Stimulated activated CD4-positive, alpha-beta T cell treated with anti-CD3 and anti-CD28 coated beads, Interleukin-2, amount 100 ng/mL, for 48 hours (primary cell): ENCODE measurements at places on chromosomes 1 and 21.

GRCh38 chr1:9013819-9014218 lies 12.4 kb downstream of the SLC2A7 start:
- DNase-seq, result no peak

DNA sequence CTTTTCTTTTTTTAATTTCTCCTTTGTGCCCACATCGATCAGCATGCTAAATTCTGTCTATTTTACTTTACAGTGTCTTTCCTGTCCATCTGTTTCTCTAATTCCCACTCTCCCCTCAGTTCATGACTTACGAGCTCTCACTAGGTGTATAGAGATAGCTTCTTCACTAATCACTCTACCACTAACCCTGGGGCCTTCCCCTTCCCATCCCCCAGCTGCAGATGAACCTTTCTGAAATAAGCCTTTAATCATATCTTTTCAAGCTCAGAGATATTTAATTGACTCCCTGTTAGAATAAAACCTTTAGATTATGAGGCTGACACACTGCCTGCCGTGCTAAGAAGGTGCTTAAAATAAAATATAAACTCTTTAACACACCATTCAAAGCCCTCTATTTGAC lies 66.3 kb upstream of the BMP8A start:
- no peak for DNase-seq

DNA sequence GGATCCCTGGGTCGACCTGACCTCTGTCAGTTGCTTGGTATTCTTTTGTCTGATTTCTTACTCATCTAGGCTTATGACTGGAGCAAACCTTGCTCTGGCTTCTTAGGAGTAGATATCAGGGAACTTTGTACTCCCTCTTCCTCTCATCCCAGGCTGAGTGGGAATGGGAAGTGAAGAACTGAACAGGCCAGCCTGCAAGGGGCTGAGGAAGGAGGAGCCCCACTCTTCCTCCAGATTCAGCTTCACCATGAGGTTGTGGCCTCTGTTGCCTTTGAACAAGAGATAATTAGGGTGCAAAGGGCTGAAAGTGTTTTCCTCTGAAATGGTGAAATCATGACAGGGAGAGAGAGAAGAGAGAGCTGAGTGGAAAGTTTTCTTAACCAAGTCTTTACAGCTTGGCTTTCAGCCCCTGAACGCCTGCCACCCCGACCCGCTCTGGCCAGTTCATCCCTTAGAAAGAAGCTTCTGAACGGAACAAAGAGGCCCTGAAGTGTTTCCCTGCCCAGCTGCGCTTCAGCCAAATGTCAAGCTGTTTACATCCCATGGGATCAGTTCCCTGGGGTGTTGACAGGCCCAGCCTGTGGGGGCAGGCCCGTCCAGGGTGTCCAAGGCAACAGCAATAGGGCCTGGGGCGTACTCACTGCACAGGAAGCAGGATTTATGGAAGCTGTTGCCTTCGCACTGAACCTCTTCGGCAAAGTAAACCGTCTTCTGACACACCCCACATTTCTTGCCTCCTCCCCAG lies 11.2 kb downstream of the CSRP1 start:
- no peak for DNase-seq

GRCh38 chr1:38105267-38105666 lies 58.7 kb upstream of the POU3F1 start:
- no peak for DNase-seq

DNA sequence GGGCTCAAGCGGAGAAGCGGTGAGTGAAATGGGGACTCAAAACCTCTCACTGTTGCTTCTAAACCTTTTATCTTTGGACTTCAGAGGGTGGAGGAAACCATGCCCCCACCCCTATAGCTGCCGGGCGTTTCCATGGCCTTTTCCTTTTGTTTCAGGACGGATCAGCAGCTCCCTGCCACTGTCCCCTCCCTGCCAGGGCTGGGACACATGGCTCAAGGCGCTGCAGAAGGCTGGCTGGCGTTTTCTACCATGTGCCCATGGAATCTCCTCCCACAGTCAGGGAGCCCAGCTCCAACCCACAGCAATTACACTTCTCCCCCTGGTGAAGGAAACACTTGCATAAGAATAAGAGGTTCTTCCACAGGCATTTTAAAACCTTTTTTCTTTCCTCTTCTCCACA lies 812.7 kb downstream of the PLA2G4A start:
- no peak for DNase-seq

GRCh38 chr1:169102567-169102966 lies 3.9 kb upstream of the ATP1B1 start:
- DNase-seq, result no peak

DNA sequence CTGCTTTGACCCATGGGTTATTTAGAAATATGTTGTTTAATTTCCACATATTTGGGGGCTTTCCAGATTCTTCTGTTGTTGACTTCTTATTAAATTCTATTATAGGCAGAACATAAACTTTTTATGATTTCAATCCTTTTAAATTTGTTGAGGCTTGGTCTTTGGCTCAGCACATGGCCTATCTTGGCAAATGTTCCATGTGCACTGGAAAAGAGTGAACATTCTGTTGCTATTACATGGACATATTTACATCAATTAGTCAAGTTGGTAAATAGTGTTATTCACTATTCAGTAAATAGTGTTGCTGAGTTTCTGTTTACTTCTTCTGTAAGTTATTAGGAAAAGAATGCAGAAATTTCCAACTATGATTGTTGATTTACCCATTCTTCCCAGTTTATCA lies 75.4 kb downstream of the ETS2 start:
- DNase-seq, result no peak

GRCh38 chr1:180267761-180268555 lies 37.9 kb downstream of the LHX4 start:
- no peak for DNase-seq

GRCh38 chr1:64242895-64243756 lies 39.7 kb downstream of the UBE2U start:
- DNase-seq, result no peak

GRCh38 chr1:94084547-94084946 lies 36.4 kb downstream of the ABCA4 start:
- no peak for DNase-seq

DNA sequence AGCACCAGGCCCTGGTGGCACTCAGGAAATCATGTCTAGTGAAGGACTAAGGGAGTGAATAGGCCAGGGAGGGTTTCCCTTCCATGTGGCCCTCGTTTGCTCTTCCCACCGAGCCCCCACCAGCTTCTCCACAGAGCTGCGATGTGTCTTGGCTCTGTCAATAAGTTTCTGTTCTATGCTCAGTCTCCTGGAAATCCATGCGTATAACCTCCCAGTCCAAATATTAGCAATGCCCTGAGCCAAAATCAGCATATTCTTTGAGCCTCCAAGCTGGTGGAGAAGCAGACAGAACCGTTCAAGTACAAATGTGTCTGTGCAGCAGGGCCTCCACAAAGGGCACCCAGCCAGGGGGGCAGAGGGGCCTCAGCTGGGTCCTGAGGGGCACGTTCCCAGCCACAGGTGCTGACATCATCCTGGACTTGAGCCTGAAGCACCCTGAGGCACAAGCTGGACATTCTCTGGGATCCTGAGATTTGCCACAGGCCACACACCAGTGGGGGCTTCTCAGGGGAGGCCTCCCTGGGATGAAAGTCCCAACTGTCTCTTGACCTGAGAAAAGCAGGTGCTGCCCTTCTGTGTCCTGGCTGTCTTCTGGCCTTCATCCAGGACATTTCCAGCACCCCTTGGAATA lies 350.5 kb upstream of the VAMP3 start:
- no peak for DNase-seq

GRCh38 chr1:30675761-30676160 lies 47.6 kb downstream of the MATN1 start:
- DNase-seq, result no peak

DNA sequence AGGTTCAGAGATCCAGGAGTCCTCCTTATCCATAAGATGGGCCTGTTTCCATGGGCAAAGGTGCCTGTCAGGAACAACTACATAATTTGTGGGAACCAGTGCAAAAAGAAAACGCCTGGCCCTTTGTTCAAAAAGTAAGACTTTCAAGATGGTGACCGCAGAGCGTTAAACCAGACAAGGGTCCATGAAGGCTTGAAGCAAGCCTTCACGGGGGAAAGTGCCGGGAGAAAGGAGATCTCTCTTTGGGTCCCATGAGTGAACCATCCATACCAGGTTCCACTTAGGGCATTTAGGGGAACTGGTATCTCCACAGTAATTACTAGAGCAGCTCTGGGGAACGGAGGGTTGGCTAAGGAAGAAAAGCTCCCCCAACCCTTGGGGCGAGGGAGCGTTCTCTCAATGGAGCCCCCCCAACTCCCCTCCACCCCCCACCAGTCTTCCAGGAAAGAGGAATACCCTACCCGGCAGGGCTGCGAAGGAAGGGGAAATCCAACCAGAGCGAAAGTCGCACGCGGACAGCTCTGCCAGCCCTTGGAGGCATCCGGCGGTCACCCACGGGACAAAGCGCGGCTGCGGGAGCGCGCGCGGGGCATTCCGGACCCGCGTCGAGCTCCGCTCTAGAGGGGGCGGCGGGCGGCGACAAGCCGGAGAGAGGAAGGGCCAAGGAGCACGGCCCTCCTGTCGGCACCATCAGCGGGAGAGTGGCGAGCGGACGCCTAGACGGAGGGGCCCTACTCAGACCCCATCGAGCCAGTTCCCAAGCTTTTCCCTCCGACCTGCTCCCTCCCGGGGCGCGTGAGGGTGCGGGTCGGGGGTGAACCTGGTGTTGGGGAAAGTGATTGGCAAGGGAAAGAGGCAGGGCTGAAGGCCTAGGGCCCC lies 687 bp upstream of the RASSF5 start:
- peak; percentile 3 for DNase-seq

DNA sequence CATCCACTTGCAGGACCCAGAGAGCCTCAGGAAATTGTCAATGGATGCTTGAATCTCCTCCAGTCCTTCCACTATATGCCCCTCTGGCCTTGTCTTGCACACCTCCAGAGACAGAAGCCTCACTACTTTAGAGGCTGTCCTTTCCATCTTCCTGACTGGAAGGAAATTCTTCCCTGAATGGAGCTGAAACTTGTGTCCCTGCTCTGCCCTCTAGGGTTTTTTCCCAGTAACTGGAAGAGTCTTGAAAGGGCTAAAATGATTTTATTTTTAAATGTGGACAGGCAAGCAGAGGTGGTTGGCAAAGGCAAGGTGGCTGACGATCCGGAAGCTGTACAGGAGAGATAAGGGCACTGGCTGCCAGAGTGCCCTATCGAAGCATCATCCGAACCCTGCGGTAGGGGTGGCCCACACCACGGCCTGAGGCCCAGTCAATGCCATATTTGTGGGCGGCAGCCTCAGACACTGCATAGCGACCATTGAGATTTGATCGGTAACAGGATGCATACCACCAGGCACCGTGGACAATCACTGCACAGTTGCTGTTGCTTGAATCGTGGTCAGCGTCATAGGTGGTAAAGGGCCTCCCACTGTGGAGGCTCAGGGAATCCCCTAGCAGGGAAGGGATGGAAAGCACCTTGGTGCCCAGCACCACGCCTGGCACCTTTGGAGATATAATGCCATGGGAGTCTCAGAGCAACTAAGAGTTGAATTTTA lies 2.3 kb upstream of the MAP3K6 start:
- no peak for DNase-seq

DNA sequence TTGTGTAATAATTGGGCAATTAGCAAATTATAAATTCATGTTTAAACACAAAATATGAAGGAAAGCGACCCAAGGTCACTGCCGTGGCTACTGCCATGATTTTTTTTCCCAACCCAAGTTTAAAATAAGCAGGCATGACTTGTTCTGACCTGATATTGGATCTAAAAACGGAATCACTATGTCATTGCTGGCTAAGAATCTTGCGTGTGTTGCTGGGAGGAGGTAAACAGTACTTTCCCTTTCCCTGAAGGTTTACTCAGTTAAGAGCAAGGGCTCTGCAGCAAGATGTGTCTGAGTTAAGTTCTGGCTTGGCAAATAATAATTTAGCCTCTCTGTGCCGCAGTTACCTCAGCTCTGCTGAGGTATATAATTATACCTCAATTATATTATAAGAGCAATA lies 125.7 kb upstream of the L1TD1 start:
- DNase-seq, result no peak

DNA sequence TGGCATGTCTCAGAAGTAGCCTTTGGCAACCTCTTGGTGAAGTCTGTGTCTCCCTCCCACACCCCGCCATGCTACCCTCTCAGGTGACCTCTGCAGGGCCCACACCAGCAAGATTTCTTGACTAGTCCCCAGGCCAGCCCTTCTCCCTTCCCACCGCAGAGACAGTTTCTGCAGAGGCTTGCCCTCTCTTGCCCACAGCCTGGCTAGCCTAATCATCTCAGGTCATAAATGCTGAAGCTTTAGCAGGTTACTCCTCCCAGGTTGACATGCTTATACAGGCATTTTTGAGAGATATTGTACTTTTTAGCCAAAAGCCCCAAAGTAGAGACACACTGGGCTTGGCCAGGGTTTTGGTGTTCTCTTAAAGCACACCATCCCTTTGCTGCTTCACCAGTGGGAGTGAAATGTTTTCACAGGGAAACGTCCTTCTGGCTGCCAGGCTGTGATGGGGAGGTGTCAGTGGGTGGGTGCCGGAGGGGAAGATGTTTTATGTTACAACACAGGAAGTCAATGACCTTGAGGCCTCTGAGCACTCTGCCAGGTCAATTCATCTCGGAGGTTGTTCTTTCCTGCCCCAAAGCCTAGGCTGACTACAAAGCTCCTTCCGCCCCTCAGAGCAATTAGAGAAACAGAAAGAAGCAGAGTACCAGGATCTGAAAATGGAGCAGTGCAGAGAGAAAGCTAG lies 58.5 kb downstream of the STYXL2 start:
- DNase-seq, result no peak

DNA sequence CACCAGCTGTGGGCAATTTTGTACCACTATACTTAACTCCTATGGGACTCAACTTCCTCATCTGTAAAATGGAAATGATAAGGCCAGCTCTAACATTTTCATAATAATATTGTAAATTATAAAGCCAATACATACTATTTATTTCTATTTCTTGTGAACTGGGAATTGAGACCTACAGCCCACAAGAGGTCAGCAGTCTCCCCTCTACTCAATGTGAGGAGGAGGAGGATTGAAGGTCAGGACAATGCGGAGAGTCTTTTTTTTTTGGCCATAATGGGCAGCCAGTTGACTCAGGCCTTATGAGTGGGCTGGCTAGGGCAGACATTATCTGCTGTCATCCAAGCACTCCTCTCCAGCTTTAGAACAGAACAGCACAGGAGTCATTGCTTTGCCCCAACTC lies 90.5 kb downstream of the NUF2 start:
- no peak for DNase-seq

DNA sequence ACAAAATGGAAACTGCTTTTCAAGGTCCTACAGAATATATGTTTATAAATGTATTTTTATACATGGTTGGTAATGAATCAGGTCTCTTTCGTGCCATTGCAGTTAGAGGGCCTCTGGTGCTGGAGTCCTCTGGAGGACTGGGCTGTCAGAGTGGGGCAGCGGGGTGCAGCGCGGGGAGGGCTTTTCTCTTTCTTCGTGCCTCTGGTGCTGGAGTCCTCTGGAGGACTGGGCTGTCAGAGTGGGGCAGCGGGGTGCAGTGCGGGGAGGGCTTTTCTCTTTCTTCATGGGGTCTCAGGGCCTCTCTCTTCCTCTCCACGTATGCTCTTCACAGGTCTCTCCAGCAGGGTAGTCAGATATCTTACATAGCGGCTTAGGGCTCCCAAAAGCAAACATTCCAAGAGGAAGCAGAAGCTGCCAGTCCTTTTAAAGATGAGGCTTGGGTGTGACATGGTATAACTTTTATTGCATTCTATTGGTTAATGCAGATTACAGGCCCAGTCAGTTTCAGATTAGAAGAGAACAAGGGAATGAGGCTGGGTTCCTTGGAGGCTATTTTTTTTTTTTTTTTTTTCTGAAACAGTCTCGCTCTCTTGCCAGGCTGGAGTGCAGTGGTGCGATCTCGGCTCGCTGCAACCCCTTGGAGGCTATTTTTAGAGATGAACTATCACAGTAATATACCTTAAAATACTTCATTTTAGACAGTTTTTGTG lies 13.1 kb downstream of the SDCCAG8 start:
- no peak for DNase-seq
